D341Med (cell line): ENCODE measurements at places on chromosomes 1 and 21.
A peak's percentile ranks its signal among the peaks of the same experiment; 100 is the strongest.

GRCh38 chr1:9149837-9150581, 21.1 kb upstream of the GPR157 start:
- DNase-seq = peak; percentile 14

GRCh38 chr1:71967670-71968069, 314.7 kb downstream of the NEGR1 start:
- DNase-seq = no peak

DNA sequence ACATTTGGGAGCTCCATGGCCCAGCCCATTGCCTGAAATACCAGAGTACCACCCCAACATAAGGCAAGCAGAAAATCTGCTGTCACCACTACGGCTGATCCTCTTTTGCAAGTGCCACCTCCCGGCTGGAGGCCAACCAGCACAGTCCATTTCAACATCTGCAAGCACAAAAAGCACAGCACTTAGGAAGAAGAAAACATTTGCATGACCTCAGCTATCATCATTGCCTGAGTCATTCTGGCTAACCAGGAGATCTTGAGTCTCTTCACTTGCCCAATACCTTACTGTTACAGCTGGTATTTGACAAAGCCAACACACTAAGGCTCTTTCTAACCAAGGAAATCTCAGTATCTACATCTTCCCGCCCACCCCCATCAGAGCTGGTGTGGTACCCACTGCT, 55.9 kb downstream of the NEK7 start:
- no peak for DNase-seq

DNA sequence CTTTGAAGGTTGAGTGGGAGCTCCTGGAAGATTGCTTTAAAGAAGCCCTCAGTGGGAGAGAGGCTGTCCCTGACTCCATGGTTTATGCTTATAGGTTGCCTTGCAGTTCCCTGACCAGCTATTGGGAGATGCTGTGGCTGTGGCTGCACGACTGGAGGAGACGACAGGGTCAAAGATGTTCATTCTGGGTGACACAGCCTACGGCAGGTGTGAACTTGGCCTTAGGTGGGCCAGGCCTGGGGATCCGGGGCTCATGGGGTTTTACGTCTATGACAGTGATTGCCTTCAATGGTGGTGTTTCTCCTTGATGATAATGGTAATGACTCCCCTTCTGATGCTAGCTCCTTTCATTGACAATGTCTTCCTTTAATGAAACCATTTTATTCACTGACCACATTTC, 692 bp downstream of the DPH2 start:
- DNase-seq = no peak

DNA sequence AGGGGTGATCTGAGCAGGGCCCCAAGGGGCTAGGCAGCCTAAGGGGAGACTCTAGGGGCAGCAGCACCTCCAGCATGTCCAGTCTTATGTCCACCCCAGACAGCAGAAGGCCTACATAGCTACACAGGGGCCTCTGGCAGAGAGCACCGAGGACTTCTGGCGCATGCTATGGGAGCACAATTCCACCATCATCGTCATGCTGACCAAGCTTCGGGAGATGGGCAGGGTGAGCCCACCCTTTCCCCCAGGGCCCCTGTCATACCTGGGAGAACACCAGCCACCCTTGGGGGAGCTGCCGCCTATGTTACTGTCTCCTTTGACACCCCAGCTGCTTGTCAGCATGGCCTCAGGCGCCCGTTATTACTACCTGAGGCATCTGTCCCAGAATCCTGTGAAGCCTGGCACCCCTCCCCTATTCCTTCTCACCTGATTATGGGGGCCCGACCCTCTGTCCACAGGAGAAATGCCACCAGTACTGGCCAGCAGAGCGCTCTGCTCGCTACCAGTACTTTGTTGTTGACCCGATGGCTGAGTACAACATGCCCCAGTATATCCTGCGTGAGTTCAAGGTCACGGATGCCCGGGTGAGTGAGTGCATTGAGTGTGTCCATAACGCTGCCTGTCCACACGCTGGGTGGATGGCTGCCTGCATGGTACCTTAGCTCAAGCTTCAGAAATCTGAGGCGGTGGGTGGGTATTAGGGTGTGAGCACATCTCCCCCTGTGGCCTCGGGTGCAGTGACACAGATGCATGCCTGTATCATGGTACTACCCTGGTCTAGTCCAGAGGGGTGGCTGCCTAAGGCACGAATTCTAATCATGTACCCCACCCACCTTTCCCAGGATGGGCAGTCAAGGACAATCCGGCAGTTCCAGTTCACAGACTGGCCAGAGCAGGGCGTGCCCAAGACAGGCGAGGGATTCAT, 29.7 kb upstream of the KDM4A start:
- no peak for DNase-seq

DNA sequence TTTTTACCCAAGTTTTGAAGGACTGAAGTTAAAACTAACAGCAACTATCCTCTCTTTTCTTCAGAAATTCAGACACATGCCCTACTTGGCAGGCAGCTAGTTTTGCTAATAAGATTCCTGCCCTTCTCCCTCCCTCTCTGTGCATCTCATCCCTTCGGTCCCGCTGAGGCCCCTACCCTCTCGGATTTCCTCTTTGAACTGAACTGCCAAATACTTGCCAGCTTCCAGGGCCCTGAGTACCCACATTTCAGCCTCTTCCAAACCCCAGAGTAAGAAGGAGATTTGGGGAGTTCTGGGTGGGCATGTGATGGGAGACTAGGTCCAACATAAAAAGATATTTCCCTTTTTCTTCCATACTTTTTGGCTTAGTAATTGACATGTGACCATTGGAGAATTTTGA, 116.5 kb upstream of the JUN start:
- DNase-seq = no peak

DNA sequence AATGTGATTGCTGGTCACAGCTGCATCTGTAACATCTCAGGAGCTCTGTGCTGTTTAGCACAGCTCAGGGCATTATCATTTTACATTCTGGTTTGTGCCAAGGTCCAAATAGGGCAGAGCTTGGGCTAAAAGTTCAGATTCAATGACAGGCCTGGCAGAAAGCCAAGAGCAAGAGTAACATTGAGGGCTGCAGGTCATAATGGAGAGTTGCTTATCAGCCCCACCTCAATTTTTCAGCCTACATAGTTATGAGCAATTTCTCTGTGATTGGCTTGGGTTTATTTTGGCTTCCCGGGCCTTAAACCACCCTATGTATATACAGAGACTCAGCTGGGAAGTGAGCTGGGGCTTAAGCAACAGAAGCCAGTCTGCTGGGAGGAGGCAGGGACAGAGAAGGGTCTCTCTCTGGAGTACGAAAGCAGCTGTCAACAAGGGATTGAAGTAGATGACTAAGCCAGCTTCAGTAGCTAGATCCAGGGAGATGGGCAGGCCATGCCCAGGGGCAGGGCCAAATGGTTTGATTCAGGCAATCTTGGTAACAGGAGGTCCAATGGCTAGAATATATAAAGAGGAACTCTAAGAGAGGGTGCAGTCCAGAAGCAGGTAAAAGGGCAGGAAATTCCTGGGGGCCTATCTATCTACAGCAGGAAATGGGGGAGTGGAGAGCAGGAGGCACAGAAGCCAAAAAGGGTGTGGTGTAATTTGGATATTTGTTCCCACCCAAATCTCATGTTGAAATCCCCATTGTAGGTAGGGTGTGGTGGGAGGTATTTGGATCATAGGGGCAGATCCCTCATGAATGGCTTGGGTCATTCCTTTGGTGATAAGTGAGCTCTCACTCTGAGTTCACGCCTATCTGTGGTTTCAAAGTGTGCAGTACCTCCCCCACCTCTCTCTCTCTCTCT, 49.0 kb downstream of the BRINP2 start:
- no peak for DNase-seq

GRCh38 chr1:84856726-84857270, 36.2 kb downstream of the LPAR3 start:
- DNase-seq = no peak

GRCh38 chr1:162641114-162641513, 8.8 kb downstream of the DDR2 start:
- DNase-seq = no peak

DNA sequence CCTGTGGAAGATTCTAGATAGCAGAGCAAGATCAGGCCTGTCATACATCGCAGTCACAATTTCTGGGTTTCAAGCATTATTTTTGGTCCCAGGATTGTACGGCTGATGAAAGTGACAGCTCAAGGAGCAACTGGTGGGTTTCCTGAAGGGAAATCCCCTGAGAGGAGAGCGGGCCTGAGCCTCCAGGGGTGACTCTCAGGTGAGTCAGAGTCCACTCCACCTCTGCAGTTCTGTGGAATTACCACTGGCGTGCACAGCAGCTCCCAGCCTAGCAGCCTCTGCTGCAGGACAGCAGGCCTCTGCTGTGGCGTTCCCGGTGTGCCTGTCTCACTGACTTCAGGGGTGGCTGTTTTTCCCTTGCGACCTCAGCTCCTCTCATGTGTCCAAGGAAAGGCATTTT, 24.4 kb downstream of the SLC66A1 start:
- no peak for DNase-seq

- DNase-seq = no peak
These were observed 121.8 kb upstream of the KCNK1 start for GRCh38 chr1:233491953-233492620.

- DNase-seq = peak; percentile 72
These were observed at the start of gene NFIA for GRCh38 chr1:61082311-61083012. Gene NFIA (plus strand): TSS chr1:61082561.

GRCh38 chr1:189675712-189676244, 801.9 kb downstream of the BRINP3 start:
- DNase-seq = no peak

GRCh38 chr1:196667131-196667530, 15.3 kb downstream of the CFH start:
- no peak for DNase-seq

DNA sequence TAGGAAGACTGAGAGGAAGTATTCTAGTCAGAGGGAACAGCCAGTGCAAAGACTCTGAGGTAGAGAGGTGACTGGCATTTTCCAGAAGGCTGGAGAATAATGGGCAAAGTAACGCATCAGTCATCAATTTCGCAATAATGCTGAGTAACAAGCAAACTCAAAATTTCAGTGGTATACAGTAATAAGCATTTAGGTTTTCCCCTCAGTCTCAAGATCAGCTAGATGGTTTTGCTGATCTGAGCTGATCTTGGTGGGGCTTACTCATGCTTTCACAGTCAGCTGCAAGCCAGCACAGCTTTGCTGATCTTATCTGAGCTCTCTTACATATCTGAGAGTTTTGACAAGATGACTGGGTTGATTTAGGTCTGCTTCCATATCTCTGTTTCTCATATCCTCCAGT, 108.7 kb downstream of the TSEN15 start:
- DNase-seq = no peak

- no peak for DNase-seq
These were observed 21.1 kb downstream of the ERRFI1 start for GRCh38 chr1:8004803-8005573.

DNA sequence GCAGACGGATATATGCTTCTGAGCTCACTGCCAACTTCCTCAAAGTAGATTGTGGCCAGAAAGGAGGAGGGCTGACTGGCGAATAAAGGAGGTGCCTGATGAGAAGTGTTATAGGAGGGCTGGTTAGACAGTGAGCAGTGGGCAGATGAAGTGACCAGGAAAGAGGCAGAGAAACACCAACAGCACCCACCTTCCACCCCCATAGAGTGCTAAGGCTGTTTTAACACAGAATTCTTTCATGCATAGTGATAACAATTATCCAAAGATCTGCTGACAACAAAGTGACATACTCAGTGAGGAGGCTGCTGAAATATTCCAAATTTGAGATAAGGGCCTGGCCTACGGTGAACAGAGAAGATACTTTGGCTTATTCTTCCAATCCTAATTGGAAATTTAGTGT, 21.2 kb upstream of the MTR start:
- no peak for DNase-seq

- no peak for DNase-seq
These were observed 21.4 kb downstream of the ARHGAP29 start for GRCh38 chr1:94215955-94216354.

- no peak for DNase-seq
These were observed 343.0 kb downstream of the USP25 start for GRCh38 chr21:16072737-16073136.

- peak; percentile 84 for DNase-seq
These were observed 1.4 kb downstream of the UCK2 start for GRCh38 chr1:165828669-165829329.

DNA sequence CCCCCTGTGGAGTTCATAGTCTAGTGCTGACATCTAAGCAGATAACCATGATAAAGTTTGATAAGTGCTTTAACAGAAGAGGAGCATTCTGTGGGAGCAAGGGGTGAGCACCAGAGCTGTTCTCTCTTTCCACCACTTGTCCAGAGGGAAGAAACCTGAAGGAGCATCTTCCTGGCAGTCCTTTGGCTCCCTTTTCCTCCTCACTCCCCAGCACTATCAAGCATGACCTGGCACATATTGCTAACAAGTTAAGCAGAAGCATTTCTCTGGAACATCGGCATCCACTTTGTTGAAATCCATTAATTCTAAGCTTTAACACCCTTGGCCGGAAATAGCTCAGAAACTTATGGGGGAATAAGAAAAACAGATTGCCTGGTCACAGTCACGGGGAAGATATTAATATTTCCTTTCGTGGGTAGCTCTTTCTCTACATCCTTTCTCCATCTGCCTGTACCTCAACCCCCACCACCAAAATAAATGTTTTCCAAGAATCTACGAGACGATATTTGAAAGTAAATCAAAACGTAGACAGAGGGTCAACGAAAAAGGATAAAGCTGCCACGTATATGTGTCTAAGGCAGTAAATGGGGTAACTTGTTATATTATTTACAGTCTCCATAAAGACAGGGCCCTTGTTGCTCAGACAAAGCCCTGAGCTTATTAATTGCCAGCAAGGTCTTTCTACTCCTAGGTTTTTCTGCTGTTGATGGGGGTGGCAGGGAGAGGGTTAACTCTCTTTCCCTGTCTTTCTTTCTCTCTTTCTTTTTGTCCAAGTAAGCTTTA, 351.4 kb downstream of the NUF2 start:
- no peak for DNase-seq

- DNase-seq = no peak
These were observed 17.7 kb upstream of the PTPRC start for GRCh38 chr1:198620951-198621824.

- DNase-seq = no peak
These were observed 278.5 kb upstream of the C1orf174 start for GRCh38 chr1:4178501-4179113.

DNA sequence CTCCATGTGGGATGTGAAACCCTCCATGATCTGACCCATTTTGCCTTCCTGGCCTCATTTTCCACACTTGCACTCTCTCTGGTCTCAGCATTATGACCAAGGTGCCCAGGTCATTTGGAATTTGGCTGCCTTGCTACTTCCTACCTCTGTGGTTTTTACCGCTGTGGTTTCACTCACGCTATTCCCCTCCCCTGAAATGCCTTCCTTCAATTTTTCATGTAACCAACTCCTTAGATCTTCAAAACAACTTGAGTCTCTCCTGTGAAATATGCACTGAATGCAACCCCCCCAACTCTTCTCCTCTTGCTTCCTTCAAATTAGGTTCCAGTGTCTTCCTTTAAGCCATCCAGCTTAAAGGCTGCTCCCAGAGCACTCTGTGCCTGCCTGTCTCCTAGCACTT, 50.1 kb downstream of the PHC2 start:
- DNase-seq = no peak
